ENCODE measurements at places on chromosomes 1 and 21.

- no peak for DNase-seq
Measured at GRCh38 chr1:33358114-33358794, 37.4 kb upstream of the A3GALT2 start.

DNA sequence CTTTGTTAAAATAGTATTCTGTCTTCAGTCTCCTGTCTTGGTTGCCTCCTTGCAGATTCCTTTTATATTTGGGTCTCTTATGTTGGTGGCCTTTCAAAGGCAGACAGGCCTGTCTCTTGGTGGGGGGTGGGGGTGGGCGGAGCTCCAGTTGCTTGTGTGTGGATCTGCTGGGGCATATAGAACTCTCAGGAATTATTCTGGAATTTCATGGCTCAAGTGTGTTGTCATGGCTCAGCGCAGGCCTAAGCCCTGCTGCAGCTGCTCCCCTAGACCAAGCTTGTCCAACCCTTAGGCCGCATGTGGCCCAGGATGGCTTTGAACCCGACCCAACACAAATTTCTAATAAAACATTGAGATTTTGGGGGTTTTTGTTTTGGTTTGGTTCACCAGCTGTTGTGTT lies 8.0 kb downstream of the C1orf35 start:
- DNase-seq = no peak

DNA sequence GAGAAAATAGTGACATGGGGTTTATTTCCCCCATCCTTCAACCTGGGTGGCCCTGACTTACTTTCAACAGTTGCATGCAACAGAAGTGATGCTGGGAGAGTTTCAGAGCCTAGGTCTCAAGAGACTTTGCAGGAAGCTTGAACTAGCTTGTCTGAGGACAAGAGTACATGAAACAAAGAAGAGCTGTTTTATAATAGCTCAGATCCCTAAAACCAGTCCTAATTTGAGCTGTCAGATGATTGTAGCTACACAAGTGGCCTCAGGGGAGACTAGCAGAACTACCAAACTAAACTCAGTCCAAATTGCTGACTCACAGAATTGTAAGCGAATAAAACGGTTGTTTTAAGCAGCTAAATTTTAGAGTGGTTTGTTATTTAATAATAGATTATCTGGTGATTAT lies 17.1 kb downstream of the RC3H1 start:
- peak; percentile 90 for DNase-seq

DNA sequence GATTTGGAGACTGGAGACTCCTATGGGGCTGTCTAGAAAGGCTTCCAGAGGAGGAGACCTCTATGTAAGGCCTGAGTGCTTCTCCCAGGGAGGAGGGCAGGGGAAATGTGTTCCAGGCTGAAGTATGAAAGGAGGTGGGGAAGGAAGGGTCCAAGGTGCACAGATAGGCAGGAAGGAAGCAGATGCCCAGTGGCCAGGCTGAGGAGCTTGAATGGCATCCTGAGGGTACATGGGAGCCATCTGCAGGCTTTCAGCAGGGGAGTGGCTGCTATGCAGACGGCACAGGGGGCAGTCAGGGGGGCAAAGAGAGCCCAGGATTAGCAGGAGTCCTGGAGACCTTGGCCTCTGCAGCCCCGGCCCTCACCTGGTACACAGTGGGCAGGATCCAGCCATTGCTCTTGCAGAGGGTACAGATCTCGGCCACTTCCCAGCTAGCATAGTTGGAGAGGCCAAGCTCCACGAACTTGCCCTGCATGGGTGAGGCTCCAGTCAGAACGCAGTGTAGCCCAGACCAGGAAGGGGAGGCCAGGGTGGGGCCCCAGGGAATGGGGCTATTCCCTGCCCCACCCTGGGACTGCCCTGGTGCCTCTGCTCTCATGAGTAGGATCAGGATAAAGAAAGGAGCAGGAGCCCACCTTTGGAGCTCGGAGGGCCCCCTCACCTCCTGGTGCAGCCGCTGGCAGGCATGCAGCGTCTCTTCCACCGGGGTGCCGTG lies 4.0 kb downstream of the AKR7A2 start:
- DNase-seq = no peak

- no peak for DNase-seq
Measured at GRCh38 chr21:44667612-44668011, 885 bp upstream of the KRTAP12-2 start.

- no peak for DNase-seq
Measured at GRCh38 chr1:99384021-99384420, 119.7 kb downstream of the PLPPR4 start.

DNA sequence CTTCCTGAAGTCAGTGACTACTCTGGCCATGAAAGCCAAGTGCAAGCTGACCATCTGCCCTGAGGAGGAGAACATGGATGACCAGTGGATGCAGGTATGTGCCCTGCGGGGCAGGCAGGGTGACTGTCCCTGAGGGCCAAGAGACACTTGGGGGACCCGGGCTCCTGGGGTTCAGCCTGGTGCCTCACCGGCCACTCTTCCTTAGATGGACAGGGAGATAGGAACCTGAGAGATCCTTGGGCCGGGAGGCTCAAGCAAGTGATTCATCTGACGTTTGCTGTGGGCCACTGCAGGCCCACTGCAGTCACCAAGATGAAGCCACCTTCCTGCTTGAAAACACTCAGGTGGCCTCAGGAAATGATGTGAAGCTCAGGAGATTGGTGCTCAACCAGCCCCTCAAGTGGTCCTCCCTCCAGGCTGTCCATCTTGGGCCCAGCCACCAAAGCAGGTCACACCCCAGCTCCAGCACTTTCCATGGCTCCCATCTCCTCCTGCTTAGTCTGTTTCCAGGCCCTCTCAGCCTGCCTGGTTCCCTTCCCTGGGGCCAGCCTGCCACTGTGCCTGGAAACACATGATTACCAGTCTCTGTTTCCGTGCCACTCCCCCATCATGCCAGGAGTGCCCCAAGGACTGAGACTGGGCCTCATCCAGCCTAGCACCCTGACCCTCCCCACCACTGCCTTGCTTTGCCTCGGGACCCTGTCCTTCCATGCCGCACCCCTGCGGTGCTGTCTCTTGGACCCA lies 25.8 kb upstream of the PADI6 start:
- no peak for DNase-seq

- DNase-seq = no peak
Measured at GRCh38 chr1:159448181-159448580, 8.7 kb downstream of the OR10J1 start.

Measured in NCI-H1436 treated with DMSO at 0.1 percent for 48 hours (cell line).